ENCODE measurements at places on chromosomes 5 and 9.

DNA sequence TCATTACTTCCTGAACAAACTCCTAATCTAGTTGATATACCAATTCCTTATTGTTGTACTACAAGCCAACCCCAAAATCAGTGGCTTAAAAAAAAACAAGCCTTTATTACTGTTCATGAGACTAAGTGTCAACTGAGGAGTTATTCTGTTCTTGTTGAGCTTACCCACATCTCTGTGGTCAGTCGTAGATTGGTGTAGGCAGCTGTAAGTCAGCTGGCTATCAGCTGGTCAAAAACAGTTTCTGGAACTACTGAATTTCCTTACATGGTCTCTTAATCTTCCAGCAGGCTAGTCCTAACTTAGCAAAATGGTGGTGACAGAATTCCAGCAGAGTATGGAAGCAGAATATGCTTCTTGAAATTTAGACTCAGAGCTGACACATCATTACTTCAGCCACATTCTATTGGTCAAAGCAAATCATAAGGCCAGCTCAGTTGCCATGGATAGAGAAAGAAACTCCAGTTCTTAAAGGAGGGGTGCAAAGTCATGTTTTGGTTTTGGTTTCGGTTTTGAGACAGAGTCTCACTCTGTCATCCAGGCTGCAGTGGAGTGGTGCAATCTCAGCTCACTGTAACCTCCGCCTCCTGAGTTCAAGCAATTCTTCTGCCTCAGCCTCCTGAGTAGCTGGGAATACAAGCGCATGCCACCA, 386.1 kb upstream of the MPDZ start:
- no peak for DNase-seq

DNA sequence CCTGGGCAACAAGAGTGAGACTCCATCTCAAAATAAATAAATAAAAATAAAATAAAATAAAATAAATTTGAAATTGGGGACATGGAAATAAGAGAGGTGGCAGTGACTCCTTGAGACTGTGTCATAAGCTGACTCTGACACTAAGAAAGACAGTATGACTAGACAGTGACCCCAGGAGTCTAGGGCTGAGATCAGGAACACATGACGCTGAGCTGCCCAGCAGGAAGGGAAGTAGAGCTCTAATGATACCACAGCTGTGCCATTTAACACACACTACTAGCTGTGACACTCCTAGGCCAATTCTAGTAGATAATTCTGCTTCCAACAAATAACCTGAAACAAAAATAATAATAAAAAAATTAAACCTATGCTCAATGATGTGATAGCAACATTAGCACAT, 293.0 kb downstream of the SEC61B start:
- DNase-seq = no peak

- no peak for DNase-seq
These were observed 23.4 kb downstream of the WNK2 start for GRCh38 chr9:93207326-93207814.

DNA sequence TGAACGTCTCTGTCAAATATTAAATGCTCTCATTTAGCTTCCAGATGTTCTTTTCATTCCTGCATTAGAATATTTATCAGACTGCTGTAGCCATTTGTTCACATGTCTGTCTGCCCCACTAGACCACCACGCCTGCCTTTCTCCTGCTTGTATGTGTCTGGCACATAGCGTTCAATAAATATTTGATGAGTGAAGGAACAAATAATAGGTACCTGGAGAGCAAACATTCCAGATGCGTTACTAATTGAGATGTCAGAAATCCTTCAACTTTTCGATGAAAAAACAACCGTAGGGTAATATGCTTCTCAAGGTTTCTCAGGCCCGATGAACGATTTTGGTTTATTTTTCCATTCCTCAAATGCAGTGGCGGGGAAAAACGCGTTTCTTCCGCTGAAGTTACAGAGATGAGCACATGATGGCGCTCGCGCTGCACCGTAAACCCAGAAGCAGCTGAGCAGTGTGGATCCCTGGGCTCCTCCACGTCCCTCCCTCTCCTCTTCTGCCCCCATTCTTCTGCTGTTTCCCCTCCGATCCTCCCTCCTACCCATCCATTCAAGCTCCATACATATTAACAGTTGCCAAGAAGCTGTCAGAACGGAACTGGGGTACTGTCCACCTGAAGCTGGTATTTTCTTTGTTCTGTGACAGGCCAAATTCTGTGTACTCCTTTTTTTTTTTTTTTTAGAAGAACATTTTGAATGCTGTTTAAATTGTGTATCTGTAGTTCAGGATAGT, 245.4 kb downstream of the MPDZ start:
- DNase-seq = peak; percentile 78

- DNase-seq = no peak
These were observed 32.8 kb upstream of the NSMF start for GRCh38 chr9:137491735-137492432.

GRCh38 chr9:136225748-136226679, 19.6 kb downstream of the QSOX2 start:
- DNase-seq = peak; percentile 81

- DNase-seq = no peak
These were observed 567.4 kb downstream of the PRR16 start for GRCh38 chr5:121031491-121031890.

DNA sequence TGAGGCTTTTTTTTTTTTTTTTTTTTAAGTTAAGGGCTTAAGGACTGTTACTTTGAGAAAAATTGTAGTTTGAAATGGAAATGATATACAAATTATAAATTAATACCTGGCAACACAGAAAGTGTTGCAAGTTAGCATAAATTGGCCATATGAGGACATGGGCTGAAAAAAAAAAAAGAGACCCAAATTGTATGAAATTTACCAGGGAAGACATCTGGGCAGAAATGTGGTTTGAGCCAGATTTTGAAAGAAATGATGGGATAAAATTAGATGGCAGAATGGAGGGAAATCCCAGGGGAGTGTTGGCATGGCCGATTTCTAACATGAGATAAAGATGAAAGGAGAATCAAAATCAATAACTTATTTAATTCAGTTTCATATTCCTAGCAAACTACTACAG, 472.1 kb downstream of the CTNND2 start:
- no peak for DNase-seq

DNA sequence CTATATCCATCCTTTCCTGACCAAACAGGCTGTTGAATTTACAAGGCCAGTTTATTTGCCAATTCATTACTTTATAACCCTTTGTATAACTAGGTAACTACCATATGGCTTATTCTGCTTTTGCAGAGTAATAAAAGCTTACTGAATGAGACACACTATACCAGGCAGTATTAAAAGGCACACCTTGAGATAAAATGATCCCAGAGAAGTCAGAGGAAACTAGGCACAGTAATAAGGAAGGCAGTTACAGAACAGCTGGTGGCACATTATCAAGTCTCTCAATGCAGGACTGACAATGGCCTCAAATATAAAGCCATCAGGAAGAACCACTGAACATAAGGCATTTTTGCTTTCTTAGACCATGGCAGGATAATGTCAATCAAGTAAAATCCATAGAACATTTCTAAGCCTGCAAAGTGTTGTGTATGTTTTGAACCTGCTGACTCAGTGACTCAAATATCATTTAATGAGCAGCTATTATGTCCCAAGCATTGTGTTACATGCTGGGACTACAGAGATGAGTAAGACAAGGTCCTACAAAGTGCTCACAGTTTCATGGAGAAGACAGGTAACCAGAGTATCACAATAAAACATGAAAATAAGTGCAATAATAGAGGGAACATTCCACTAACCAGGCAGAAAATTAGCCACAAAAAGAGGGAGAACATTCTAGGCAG, 52.5 kb downstream of the OXCT1 start:
- DNase-seq = no peak

- DNase-seq = no peak
These were observed 11.1 kb downstream of the LHX6 start for GRCh38 chr9:122217640-122218039.

All from nephron progenitor cell (in vitro differentiated cells).